Right ventricle myocardium inferior (tissue), 1 donor: ENCODE measurements at places on chromosomes 1 and 21. TPM values are rescaled to one million over a fixed set of nuclear protein-coding genes. Genes with fewer than 3 reads are reported as not detected.

- DNase-seq, result no peak
Observed at GRCh38 chr1:94701796-94702441, 118.2 kb upstream of the SLC44A3 start.

- DNase-seq, result no peak
Observed at GRCh38 chr1:87137342-87137739, 191.3 kb upstream of the LMO4 start.

- DNase-seq, result no peak
Observed at GRCh38 chr1:115308969-115309368, 29.1 kb downstream of the NGF start.

DNA sequence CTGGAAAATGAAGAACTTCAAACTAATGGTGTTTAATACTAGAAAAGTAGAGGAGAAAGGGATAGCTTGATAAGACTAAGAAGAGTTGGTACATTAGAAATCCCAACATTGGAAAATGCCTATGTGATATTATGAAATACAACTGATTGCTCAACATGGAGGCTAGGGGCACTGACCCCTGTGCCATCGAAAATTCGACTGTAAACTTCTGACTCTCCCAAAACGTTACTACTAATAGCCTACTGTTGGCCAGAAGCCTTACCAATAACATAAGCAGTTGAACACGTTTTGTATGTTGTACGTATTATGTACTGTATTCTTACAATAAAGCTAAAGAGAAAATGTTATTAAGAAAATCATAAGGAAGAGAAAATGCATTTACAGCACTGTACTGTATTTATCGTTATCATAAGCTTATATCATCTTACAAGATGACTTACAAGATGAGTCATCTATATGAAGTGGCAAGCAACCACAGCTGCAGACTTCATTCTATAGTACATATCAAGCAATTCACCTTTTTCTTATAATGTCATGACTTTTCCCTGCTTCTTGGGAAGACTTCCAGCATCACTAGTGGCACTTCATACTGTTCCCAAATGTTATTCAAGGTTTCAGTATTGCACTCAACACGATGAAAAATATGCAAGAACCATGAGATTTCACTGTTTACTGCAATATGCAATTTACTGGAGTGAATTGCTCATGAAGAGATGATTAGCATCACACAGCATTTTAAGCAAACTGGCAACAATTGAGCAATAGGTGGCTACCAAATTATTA is 12.9 kb upstream of the CTSK start:
- no peak for DNase-seq

DNA sequence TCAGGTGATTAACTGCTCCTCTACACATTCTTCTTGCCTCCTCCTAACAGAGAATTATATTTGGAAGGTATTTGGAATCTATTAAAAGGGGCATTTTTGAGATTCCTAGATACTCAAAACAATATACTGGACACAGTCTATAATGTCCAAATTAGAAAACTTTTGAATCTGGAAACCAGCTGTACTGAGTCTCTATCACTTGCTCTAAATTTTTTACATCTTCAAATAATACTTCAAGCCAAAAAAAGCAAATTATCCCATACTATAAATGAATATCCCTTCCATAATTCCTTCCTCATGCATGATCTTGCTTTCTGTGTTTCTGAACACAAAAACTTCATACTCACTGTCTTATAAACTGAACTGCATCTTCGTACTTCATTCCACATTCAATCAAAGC is 28.5 kb downstream of the PTP4A2 start:
- DNase-seq, result no peak

VWA5B1 gene
- total RNA-seq, result not detected

DNA sequence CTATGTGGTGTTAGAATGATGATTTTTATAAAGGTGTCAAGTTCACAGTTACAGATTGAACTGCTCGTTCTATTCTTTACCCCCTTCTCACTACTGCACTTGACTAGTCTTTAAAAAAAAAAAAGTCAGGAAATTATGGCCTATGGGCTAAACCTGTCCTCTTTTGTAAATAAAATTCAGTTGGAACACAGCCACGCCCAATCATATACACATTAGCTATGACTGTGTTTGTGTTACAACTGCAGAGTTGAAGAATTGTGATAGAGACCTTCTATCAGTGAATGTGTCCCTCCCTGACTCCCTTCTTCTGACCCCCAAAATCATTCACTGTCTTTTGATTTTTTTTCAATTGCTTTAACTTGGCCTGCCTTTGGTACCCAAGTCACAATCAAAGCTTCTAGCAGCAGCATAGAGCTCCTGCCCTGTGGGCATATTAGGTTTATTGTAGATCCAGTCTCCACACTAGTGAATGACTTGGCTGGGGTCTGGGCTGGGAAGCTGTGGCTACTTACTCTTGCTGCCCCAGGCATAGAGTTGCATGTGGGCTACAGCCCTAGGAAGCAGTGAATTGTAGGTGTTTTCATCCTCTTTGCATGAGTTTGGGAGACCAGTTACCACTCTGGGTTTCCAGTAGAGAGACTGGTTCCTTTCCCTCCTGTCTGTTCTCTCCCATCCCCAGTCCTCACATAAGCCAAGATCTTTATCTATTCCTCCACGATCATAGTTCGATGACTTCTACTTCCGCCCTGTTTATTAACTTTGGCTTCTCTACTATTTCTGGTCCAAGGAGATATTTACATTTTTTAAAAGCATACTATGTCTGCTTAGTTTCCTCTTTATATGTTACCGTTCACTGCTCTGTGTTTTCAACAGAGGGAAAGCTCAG is 249.9 kb downstream of the FMN2 start:
- no peak for DNase-seq

DNA sequence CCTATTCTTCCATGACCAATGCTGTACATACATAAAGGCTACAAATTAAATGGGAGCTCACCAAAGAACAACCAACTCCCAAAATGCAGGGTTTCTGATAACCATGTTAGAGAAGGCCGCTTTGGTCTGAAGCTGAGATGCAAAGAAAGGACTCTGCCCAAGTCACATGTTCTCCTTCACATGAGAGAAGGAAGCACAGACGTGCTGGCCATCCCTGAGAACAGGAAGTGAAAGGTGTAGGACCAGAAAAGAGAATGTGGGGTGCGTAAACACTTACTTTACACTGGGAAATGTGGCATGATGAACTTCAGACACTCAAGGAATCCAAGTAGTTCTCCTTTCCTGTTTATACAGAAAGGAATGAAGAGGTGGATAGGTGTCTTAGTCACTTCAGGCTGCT is 31.7 kb upstream of the TADA1 start:
- DNase-seq, result no peak

- no peak for DNase-seq
Observed at GRCh38 chr1:229507502-229507901, 639 bp downstream of the NUP133 start.

SPRR5 gene
- not detected for total RNA-seq

B3GALT2 gene
- total RNA-seq, result 93.9 TPM

DNA sequence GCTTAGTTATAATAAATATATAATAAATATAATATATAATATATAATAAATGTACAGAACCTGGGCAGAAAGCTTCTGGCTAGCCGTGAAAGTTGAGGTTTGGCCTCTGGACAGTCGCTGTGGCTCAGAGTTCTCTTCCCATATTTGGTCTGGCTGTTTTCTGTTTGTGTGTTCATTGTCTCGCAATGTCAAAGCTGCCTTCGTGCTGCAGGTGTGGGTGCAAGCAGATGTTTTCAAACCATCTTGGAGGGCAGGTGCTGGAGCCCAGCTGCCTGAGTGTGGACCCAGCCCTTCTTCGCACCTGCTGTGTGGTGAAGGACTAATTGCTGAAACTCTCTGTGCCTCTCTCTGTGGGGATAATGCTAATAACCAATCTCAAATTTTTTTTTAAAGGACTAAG is 3.6 kb upstream of the CSTB start:
- DNase-seq, result peak; percentile 52

- no peak for DNase-seq
Observed at GRCh38 chr1:232047473-232047872, 420.9 kb downstream of the DISC1 start.

- DNase-seq, result no peak
Observed at GRCh38 chr1:195328102-195328501, 1280.1 kb downstream of the KCNT2 start.

GRCh38 chr1:151825751-151826660 is 5.6 kb downstream of the RORC start:
- no peak for DNase-seq

DNA sequence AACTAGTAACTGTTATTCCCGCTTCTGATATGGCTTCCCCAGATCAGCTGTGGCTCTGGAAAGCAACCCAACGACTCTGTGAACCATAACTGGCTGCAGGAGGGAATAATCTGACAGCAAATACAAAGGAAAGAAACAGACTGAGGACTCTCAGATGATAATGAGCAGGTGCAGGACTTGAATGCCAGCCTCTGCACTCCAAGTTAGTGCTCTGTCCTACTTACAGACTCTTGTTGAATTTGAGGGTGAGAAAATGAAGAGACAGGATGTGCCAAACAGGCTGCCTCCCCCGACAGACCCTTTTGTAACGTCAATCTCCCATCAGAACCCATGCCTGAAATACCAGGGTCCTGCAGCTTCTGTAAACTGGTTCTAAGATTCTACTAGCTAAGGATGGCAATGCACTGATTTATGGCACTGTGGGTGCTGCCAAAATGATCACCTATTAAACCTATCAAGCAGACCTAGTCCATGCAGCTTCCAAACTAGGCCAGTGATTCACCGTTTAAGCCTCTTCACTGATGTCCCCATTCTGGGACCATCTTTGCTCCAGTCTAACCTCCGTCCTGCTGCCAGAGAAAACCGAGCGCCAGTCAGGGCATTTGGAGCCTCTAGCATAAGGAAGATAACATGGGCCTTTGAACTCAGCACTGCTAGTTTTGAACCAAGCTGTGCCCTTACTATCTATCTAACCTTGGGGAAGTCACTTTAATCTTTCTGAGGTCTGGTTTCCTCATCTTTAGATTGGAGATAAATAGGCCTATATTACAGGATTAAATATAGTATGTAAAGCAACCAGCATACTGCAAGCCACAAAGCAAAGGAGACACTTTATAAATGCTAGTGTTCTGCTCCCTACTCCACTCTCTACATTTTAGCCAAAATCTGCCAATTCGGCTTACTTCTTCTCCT is 4.8 kb downstream of the MKNK1 start:
- no peak for DNase-seq

DNA sequence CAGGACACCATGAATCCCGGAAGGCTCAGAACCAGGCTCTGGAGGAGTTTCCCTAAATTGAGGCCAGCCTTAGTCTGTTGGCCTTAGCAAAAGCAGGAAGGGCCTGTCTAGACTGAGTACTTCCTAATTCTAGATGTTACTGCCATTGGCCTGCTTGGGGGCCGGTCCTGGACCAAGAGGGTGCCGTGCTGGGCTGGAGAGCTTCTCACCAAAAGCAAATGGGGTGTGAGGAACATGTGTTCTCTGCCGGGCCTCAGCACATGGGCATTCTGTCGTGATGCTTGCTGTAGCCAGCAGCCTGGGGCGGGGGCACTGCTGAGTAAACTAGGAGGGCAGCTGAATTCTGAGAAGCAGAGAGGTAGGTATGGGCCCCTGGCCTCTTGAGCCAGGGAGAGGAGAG is 35.7 kb upstream of the MAN1C1 start:
- no peak for DNase-seq

DNA sequence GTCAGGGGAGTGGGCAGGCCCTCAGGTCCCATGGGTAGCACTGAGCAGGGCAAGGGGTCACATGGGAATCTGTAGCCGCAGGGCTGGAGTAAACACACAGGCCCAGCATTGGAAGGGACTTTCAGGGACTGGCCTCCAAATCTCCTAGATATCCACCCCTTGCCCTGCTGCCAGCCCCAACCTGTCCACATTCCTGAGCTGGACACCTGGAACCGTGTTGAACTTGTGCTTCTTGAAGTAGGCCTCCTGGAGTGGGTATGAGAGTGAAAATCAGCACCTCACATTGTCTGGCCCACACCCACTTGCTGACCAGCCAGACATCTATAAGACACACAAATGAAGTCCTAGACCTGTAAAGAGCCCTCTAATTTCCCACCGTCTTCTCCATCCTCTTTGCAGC is 7.7 kb downstream of the POMGNT1 start:
- no peak for DNase-seq

KRTAP11-1 gene
- total RNA-seq, result not detected

GSTM4 gene
- total RNA-seq, result 35.1 TPM

- DNase-seq, result no peak
Observed at GRCh38 chr1:8412183-8412831, 94.4 kb downstream of the SLC45A1 start.
